ENCODE measurements at places on chromosomes 6 and 20. TPM values are rescaled to one million over a fixed set of nuclear protein-coding genes. Genes with fewer than 3 reads are reported as not detected.

Gene HDGFL1
- total RNA-seq: not detected

DNA sequence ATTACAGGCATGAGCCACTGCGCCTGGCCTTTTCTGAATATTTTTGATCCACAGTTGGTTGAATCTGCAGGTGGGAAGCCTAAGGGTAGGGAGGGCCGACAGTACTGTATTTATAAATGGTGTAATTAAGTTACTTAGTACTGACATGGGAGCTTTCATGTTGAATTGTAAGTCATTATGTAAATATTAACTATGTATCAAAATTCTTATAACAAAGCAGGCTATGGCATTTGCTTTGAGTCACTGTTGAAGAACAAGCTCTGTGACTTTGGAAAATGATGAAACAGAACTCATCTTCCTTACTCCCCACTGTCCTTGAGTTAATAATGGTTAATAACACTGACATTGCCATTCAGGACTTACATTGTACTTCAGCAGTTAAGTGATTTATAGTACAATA lies 63.0 kb upstream of the TXNDC5 start:
- no peak for DNase-seq

GRCh38 chr20:25686081-25687067 lies 10.3 kb downstream of the ZNF337 start:
- no peak for DNase-seq

Gene WFDC12
- total RNA-seq: not detected

DNA sequence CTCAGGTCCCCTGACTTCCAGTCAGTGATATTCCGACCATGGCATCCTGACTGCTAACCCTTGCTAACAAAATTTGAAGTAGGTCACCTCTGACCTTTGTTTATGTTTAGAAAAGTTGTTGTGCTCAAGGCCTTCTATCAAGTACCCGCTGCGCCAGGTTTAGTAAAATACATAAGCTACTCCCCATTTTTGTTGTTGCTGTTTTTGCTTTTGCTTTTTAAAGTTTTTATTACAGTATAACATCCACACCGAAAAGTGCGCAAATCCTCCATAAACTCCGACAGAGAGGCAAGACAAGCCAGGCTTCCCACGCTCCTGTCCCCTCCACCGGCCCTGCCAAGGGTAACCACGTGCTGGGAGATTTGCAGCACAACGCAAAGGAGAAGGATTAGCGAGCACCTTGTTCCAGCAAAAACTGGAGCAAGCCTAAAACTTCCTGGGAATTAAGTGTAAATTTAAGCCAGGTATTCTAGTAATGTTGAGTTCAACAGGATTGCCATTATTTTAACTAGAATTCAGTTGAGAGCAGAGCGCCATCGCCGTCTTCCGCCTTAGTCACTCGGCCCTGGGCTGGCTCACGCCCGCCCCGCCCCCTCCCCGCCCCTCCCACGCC lies 17.8 kb upstream of the HMGN4 start:
- no peak for DNase-seq

Gene LHFPL5
- not detected for total RNA-seq

- no peak for DNase-seq
Measured at GRCh38 chr6:41588111-41588510, 41.9 kb downstream of the FOXP4 start.

DNA sequence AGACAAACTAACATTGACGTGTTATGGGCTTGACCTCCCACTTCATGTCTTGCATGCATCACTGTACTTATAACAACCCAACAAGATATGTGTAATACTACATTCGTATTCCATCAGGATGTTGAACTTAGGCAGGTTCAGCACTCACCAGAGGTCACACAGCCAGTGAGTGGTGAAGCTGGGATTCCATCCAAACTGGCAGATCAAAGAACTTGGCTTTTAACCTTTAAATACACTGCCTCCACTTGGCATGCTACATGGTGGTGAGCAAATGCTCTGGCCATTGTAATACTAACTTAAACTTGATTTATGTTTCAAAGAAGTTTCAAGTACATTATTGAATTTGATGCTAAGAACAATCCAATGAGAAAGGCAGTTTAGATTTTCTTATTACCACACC lies 10.7 kb upstream of the HDDC2 start:
- no peak for DNase-seq

DNA sequence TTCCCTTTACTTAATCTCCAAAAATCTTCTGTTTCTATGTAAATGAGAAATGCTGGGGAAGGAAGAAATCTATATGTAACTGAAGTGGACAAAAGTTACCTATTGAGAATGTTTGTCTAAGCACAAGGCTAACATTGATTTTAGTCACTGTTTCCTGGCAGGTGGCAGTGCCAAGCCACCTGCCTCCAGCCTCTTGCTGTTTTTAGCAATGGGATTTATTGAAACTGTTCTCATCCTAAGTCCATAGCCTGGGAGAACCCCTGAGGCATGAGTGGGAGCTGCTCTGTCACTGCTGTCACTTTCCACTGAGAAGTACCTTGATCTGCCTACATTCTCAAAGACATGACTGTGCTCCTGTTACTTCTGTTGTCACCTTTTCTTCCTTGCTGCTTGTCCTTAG lies 14.7 kb downstream of the ENPP3 start:
- DNase-seq: no peak

DNA sequence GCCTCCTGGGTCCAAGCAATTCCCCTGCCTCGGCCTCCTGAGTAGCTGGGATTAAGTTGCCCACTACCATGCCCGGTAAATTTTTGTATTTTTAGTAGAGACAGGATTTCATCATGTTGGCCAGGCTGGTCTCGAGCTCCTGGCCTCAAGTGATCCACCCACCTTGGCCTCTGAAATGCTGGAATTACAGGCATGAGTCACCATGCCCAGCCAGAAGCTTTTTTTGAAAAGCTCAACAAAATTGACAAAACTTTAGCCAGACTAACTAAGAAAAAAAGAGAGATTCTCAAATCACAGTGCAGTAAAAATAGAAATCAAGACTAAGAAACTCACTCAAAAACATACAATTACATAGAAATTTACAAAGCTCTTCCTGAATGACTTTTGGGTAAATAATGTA lies 420.6 kb downstream of the COL12A1 start:
- DNase-seq: no peak

DNA sequence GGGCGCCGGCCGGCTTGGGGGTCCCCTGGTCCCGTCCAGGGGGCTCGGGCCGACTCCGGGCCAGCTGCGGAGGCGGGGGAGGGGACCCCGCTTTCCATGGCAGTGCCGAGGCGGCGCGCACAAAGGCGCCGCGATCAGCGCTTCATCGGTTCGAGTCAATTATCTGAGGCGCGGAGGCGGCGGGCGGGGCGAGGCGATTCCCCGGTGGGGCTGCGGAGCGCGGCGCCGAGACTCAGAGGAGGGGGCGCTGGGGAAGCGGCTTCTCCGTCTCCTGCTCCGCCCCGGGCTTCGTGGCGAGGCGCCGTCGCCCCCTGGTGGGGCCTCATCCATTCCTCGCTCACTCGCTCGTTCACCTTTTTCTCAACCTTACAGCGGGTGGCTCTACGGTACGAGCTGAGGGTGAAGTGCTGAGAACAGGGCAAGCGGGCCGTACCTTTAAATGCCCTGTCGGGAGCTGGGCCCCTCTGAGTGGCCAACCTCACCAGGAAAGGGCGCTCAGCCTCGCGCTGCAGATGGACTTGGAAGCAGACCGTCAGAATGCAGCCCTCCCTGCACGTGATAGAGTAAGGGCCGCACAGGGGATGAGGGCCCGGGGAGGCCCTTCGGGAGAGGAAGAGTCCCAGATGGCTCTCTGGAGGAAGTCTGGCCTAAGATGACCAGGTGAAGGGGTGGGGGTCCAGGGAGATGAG lies 39.9 kb downstream of the SLC52A3 start:
- DNase-seq: no peak

DNA sequence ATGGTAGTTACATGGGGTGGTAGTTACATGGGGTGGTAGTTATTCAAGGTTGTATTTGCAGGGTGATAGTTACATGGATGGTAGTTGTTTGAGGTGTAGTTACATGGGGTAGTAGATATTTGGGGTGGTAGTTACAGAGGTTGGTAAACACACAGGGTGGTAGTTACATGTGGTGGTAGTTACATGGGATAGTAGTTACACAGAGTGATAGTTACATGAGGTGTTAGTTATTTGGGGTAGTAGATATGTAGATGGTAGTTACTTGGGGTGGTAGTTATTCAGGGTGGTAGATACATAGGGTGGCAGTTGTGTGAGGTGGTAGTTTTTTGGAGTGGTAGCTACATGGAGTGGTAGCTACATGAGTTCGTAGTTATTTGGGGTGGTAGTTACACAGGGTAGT lies 221.3 kb upstream of the CST7 start:
- DNase-seq: no peak

- no peak for DNase-seq
Measured at GRCh38 chr6:19440531-19440930, 396.6 kb upstream of the ID4 start.

GRCh38 chr6:53811082-53811481 lies 16.3 kb downstream of the LRRC1 start:
- no peak for DNase-seq

Gene TAF11
- 22.9 TPM for total RNA-seq

Gene SLC12A5
- total RNA-seq: not detected

Gene IL17A
- not detected for total RNA-seq

Gene MAP3K5
- total RNA-seq: 53.0 TPM

- DNase-seq: no peak
Measured at GRCh38 chr6:157045831-157046454, 268.8 kb downstream of the ARID1B start.

Gene HTR1E
- not detected for total RNA-seq

DNA sequence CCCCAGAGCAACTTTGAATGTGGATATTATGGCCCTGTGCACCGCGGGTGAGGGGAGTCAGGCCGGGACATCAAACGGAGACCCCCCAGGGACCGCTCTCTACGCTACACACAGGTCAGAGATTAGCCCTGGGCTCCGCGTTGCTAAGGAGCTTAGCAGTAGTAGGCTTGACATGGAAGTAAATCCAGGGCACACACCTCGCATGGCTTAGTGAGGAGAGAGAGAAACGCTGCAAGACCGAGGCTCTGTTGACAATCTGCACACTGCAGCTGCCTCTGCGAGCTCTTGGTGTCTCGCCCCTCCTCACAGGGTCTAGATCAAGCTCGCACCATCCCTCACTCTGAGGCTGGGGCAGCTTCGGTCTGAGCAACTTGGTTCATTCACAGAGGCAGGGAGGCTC lies 116.1 kb upstream of the CDH4 start:
- DNase-seq: no peak

DNA sequence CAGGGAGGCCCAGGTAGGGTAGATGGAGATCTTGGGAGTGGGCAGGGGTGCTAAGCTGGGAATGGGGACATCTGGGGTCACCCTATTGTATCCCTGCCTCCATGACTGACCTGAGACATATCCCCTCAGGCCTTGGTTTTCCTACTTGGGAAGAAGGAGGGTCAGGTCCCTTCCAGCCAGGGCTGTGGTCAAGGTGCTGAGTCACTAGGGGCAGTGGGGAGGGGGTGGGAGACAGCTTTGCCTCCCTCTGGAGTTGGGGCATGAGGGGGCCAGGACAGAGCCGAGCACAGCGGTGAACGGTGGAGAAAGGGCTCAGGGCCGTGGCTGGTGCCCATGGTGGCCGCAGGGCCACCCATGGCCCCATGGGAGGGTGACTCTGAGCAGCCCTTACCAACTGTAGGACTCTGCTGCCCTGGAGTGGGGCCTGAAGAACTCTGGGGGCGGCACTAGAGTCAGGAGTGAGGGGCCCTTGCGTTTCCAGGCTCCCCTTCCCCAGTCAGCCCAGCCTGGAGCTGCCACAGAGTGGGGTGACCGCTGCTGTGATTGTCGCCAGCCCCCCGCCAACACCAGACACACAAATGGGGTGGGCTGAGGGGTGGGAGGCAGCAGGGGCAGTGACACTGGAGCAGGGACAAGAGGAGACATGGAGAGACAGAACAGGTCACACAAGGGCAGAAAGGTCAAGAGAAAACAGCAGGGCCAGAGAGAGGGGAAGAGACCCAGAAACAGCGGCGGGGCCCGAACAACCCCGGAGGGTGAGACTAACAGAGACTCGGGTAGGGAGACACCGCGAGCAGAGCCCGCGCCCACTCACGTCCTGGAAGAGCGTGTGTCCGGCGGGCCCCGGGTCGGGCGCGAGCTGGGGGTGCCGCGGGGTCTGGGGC lies 576 bp downstream of the NECAB3 start:
- no peak for DNase-seq

- no peak for DNase-seq
Measured at GRCh38 chr6:146866731-146867414, 268.1 kb downstream of the ADGB start.

GRCh38 chr6:152571943-152572337 lies 65.2 kb downstream of the SYNE1 start:
- DNase-seq: no peak

Gene TRAPPC3L
- total RNA-seq: 0.63 TPM

Gene SYCP2L
- 1.3 TPM for total RNA-seq

Gene SOX12
- total RNA-seq: 2.2 TPM

Gene CST4
- total RNA-seq: not detected

Gene PRSS16
- total RNA-seq: 2.5 TPM

DNA sequence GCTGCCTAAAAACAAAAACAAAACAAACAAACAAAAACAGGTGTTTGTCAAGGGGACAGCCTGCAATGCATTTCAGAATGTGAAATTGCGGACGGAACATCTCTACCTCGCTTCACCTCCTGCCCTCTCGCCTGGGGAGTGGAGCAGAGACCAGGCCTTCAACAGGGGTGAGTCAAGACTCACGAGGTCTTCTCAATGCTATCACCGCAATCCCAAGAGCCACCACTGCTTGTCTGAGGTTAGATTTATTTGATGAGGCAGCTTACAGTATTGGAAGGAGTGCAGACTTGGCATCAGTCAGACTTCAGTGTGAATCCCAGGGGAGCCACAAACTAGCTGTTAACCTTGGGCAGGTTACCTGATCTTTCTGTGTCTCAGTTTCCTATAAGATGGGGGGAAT lies 7.7 kb downstream of the GABRR1 start:
- no peak for DNase-seq

DNA sequence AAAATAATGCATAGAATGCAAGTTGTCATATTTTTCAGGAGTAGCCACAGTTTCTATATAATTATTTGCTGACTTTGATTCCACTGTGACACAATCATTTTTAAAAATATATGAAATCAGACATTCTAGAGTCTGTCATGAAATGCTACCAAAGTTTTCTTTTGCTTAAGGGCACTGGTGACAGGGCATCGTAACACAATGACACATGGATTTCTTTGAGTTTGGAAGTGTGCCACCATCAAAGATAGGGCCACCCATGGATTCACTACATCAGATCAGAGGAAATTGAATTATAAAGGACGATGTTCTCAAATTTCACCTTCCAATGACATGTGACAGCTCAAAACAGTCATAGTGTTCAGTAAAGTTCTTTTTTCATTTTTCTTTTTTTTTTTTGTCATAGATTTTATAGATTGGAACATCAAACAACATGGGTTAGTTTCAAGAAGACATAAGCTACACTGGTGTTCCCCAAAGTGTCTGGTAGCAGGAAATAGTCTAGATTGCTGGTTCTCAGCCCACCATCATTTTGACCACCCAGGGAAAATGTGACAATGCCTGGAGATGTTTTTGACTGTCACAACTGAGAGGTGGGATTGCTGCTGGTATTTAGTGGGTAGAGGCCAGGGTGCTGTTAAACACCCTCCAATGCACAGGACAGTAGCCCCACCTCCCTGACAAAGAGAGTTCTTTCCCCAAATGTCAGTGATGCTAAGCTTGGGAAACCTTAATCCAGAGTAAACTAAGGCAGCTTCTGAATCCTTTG lies 123.8 kb upstream of the DOK5 start:
- DNase-seq: no peak

- no peak for DNase-seq
Measured at GRCh38 chr6:6892744-6893583, 214.8 kb upstream of the RREB1 start.
